ENCODE measurements at places on chromosomes 2 and 18.

- DNase-seq: no peak
These were observed 29.3 kb downstream of the CDH20 start for GRCh38 chr18:61362511-61362910.

DNA sequence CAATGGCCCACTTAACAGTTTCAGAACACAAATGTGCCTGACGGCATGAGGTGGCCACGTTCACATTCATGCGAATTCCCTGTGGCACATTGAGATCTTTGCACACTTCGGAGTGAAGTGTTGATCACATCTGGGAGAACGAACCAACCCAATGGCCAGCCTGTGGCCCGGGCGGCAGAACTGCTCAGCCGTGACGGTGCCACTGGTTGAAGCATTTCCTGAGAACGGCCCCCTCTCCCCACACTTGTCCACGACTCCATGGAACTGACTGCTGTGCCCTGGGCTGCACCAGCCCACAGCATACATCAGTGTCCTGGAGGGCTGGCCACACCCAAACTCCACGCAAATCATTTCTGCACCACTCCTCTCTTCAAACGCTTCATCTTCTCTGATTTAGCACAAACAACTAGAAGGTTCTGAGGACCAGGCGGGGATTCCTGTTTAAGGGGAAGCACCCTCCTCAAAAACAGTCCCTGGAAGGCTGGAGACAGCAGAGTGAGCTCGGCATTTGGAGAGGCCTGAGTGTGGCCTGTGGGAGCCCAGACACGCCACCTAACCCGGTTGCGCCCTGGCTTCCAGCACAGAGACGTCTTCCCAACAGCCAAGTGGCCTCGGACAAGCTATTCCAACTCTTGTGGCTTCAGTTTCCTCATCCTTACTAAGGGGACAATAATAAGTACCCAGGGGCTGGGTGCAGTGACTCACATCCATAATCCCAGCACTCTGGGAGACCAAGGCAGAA is 9.9 kb upstream of the SALL3 start:
- no peak for DNase-seq

DNA sequence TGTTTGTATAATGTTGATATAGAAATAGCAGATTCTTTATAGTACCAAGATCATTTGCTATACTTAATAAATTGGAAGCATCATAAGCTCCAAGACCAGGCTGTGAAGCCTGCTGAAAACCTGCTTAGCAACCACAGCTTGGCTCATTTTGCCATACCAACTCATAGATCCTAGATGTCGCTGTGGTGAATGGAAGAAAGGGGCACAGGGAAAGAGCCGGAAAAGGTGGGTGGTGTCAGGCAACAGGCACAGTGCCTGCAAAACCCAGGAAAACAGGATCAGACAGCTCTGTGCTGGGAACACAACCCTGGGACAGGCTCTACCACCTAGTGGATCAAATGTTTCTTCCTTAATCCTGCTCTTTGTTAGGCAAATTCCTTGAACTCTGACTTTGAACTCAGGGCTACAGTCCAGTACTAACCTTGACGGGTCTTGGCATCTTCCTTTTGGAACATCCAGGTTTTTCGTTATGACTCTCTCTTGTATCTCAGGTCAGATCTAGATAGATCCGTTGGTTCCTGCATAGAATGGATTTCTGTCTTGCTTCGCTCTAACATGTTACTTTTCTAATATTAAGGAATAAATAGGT is 31.6 kb downstream of the TWSG1 start:
- no peak for DNase-seq

DNA sequence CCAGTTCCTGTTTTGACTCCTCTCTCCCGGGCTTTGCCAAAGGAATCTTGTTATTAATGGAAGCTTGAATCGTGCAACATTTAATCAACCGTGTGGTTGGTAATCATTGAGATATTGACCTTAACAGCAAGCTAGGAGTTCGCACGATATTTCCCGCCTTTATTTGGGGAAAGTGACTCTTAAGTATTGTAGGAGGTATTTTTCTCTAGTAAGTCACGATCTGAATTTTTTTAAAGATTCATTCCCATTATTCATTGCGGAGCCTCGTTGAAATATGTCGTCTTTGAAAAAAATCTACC is 663 bp downstream of the NUP35 start:
- no peak for DNase-seq
